Activated B cell treated with CpG ODN at 0.5 μM for 24 hours (primary cell): ENCODE measurements at places on chromosomes 6 and 20.

- no peak for DNase-seq
Measured at GRCh38 chr6:111944541-111944940, 71.3 kb upstream of the FYN start.

- no peak for DNase-seq
Measured at GRCh38 chr20:32321390-32321789, 36.7 kb upstream of the ASXL1 start.

GRCh38 chr6:133055441-133055966 is 185.7 kb upstream of the EYA4 start:
- no peak for DNase-seq

GRCh38 chr6:37375376-37375775 is 21.6 kb downstream of the RNF8 start:
- DNase-seq = no peak

- DNase-seq = no peak
Measured at GRCh38 chr6:152378169-152378568, 259.0 kb downstream of the SYNE1 start.

DNA sequence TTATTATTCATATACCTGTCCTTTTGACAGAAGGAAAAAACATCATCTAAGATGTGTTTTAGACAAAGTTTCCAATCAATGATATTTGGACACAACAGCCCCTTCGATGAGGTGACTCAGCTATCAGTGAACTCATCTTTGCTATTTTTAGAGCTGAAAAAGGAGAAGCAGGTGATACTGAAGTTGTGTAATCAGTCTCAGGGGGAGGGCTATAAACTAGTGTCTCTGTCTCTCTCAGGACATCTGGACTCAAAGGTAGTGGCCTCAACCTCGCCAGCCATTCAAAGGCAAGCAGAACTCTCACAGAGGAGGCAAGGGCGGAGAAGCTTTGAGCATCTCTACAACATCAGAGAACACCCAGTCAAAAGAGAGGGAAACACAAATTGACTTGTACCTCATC is 135.4 kb downstream of the BFSP1 start:
- DNase-seq = no peak

DNA sequence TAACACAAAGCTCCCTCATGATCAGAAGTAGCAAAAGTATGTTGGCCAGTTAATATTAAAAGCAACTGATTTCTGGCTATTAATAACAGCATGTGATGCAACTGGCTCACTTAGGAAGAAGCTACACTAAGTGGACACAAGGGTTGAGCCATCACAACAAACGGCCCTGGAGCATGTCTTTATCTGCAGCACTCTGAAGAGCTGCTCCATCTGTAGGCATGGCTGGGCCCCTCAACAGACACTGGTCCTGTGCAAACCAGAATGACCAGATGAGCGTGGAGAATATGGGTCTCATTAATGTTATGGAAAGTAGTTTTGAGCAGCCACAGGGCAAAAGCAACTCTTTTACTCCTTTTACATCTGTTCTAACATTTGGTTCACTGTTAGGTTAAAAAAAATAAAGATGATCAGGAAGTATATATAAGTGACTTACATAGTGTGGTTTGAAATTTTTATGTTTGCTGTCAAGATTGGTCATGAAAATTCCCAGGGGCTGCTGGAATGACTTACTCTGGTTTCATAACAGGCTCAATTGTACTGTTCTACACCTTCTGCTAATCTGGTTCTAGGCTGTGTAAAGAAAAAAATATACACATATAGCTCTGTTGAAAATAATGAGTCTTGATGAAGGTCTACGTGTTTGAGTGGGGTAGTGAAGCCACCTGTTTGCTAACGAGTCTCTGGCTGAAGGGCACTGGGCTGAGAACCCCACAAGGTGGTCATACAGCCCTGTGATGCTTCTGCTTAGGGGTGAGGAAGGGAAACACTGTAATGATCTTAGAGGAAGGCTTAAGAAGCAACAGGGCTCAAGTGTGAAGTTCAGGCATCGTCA is 58.1 kb downstream of the INSM1 start:
- DNase-seq = no peak
